ENCODE measurements at places on chromosomes 4 and X.

GRCh38 chrX:27797575-27797974, 10.2 kb upstream of the MAGEB10 start:
- no peak for DNase-seq

- no peak for DNase-seq
Measured at GRCh38 chr4:126937342-126937741, 695.4 kb upstream of the INTU start.

DNA sequence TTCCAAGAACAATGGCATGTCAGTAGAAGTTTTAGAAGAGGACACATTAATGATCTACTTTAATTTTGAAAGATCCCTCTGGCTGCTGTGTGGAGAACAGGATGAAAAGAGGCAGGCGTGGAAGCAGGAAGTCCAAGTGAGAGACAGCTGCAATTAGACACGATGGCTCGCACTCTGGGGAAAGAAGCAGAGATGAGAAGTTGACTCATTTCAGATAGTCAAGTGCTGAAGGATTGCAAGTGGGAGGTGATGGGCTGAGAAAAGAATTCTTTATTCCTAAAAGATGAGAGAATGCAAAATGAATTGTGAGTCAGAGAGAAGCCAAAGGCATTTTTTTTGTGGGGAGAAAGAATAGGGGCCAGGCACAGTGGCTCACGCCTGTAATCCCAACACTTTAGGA, 16.5 kb downstream of the RXFP1 start:
- no peak for DNase-seq

- DNase-seq: no peak
Measured at GRCh38 chrX:131907488-131908314, 115.4 kb upstream of the STK26 start.

- DNase-seq: no peak
Measured at GRCh38 chr4:74062953-74063352, 24.5 kb upstream of the CXCL3 start.

GRCh38 chr4:150423503-150423902, 158.4 kb upstream of the MAB21L2 start:
- no peak for DNase-seq

DNA sequence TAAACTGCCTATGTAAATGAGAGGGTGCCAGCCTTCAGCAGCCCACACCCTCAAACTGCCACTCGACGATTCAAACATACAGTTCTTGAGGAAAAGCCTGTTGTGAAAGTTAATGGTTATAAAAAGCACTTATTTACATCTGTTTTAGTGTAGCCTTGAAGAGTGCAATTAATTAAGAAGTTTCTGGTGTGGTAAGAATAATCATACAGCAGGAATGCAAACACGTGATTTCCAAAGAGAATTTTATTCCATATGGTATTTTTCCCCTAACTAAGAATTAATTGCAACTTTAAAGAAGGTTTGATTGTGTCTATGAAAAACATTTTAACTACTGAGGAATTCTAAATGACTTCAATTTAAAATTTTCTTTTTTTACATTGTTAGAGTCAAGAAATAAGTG, 176.3 kb upstream of the PITX2 start:
- DNase-seq: no peak

GRCh38 chr4:48431401-48431800, 51.7 kb upstream of the SLC10A4 start:
- no peak for DNase-seq

GRCh38 chr4:2902126-2902525, 58.5 kb downstream of the ADD1 start:
- DNase-seq: no peak

- DNase-seq: peak; percentile 31
Measured at GRCh38 chr4:38310446-38311043, 350.3 kb downstream of the PTTG2 start.

DNA sequence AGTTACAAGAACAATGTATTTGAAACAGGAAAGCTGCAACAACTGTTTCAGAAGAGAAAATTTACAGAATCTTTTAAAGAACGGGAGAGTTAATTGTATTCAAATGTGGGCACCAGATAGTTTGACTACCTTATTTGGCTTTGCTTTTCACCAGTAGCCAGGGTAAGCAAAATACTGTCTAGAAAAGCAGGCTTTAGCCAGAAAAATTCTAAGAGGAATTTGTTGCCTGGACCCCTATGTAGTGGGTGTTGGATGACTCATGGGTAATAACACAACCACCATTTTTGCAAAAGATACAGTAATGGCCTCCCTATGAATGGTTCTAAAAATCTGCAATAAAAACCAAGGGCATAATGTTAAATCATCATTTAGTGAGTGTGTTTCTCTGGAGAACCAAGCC, 233.4 kb upstream of the ANXA3 start:
- no peak for DNase-seq

DNA sequence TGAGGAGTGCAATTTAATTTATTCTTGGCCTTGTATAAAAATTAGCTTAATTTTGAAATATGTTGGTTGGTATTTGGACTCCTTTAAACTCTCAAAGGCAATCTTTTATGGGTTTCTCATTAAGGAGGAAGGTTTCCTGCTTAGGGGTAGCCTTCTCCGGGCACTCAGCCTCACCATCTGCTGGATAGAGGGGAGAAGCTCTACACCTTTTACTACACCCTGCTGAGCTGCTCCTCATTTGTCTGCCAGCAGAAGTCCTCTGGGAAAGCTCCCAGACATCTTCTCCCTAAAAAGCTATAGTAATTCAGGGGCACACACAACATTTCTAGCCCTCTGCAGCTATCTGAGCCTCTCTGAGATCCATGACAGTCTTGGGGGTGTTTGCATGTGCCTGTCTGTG, 179.1 kb downstream of the SOWAHB start:
- DNase-seq: no peak

GRCh38 chrX:149937871-149938426, 342 bp downstream of the EOLA2 start:
- no peak for DNase-seq

GRCh38 chr4:14958436-14958835, 43.8 kb upstream of the CPEB2 start:
- no peak for DNase-seq

- no peak for DNase-seq
Measured at GRCh38 chr4:81606801-81607501, 135.2 kb upstream of the RASGEF1B start.

DNA sequence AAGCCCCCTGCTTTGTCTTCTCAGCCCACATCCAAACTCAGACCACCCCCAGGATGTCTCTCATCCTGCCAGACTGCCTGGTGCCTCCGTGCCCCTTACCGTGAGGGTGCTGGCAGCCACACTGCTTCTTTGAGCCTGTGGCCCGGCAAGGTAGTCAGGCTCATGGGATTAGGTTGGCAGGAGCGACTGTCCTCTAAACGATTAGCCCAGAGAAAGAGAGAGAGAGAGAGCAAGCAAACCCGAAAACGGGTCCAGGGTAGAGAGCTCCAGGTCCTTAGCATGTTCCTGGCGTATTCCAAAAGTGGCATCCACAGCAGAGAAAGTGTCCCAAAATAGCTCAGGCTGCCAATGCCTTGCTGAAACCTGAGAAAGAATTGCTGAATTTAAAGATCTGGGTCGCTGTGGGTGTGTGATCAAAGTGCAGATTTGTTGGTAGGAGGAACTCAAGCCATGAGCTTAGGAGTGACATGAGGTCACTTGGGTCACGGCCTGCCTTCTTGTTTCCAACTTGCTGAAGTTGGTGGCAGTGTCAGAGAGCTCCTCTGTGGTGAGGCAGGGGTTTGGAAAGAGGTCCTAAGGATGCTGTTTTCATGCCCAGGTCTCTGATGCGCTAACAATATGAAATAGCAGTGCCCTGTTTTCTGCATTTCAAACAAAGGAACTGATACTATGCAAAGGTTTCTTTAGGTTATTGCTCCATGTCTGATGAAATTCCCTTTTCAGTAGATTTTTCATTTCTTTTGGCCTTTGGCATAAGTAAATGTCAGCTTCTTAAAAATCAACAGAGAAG, 81.6 kb downstream of the RTL9 start:
- no peak for DNase-seq

- DNase-seq: no peak
Measured at GRCh38 chrX:145881175-145881995, 63.8 kb downstream of the SLITRK2 start.

DNA sequence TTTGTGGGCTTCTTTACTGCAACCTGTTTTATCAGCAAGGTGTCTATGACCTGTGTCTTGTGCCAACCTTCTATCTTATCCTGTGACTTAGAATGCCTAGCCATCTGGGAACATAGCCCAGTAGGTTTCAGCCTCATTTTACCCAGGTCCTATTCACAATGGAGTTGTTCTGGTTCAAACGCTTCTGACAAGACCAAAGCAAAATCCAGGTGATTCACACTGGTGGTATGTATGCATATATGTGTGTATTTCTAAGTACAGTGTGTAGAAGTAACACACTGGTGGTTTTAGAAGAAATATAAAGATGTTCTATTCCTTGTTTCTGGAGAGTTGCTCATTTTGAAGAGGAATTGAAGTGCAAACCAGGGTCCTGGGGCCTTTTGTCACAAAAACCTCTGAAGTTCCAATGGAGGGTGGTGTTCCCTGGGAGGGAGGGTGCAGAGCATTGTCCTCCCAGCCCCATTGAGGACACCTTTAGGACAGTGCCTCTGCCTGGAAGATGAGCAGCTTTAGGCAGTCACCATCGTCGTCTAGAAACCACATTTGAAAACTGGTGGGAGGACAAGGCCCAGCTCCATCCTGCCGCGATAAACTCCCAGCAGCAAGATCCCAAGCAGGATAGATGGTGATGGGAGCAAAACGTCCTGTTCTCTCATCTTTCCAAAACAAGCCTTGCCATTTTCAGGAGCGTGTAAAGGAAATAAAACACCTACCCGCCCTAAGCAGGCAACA, 191.4 kb downstream of the TSPAN5 start:
- DNase-seq: no peak

- DNase-seq: no peak
Measured at GRCh38 chr4:174018236-174018635, 265.2 kb downstream of the FBXO8 start.

- DNase-seq: no peak
Measured at GRCh38 chr4:166318810-166319525, 445.9 kb downstream of the TLL1 start.

DNA sequence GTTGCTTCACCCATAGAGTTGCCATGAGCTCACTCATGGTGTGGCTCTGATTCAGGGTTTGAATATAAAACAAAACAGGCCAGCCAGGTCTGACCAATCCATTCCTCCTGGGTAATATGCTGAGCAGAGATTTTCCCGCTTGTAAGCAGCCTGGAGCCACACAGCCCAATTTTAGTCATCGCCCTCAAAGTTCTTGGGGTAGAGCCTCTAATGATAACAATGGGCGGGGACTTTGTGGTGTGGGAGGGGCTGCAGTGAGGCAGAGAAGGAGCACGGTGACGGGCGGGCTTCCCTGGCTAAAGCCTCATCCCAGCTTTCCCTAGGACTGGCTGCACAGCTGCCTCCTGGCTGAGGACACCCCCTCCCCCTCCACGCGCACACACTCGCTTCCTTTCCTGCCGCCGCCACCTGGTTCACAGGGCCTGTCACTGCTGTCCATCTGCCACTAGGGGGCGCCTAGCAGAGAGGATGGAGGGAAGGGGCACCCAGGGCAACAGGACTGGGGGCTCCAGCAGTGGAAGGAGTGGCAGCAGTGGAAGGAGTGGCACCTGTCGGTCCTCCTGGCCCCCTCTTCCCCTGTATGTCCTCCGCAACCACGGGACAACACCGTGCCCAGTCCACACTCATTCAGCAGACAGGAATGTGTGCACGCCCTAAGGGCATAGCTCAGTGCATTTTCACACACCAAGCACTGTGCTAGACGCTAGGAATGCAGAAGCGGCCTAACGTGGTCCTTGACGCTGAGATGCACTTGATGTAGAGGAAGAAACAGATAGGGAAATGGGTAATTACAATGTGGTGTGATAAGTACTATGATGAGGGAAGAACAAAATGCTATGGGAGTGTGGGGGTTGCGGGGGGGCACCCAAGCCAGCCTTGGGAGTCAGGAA, 26.8 kb downstream of the PRPS1 start:
- peak; percentile 43 for DNase-seq

GRCh38 chr4:27084685-27085361, 224.2 kb downstream of the STIM2 start:
- no peak for DNase-seq

- no peak for DNase-seq
Measured at GRCh38 chr4:42816880-42817400, 75.6 kb upstream of the GRXCR1 start.

GRCh38 chr4:7415927-7416686, 18.6 kb downstream of the PSAPL1 start:
- DNase-seq: no peak

- DNase-seq: no peak
Measured at GRCh38 chrX:20481632-20482031, 214.9 kb upstream of the RPS6KA3 start.

DNA sequence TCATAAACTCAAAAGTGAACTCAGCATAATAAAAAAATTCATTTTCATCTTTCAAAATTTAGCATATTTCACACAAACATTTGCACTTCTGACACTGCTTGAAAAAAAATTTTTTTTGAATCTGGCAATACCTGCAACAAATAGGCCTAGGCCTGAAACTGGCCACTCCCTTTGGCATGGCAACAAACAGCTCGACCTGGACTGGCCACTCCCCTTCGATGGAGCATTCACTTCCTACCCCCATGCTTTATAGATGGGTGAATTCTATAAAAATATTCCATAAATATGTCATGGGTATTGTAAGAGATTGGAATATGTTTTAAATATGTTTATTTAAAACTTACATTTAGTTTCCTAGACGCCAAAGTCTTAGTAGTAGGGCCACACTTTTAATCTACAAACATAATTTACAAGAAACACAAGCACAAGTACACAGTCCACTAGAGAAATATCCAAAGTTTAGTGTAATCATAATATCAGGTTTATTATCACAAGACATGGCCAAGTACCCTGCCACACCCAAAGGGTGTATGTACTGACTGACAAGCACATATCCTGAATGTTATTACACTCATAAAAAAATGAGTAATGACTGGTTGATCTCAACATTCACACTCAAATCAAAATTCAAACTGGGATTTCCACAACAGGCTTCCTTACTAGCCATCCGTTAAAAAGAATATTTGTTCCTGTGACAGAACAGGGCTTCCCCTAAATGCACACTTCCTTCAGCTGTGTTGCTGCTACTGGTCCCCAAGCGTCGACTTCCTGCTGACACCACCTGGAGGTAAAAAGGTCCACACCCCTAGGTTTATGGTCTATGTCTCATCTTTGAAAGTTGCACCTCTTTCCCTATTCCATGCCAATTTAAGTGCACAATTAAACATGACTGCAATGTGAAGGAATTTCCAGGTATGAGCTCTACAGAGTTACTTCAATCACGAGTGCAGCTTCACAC, 271.5 kb downstream of the NR3C2 start:
- no peak for DNase-seq

DNA sequence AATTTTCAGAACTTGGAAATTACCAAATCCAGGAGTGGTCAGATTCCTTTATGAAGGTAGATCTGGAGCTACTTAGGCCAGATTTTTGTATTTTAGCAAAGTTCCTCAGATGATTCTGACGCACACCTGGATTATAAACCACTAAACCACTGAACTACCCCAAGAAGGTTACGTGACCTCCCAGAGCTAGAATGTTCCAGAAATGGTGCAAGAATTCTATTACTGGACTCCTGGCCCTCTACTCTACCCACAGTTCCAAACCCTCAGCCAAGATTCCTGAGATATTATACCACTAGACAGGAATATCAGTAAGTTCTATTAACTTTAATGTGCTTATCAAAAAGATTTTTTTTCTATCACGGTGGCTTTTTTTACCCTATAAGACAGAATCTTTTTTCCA, 67.1 kb downstream of the ABCG2 start:
- no peak for DNase-seq

- DNase-seq: no peak
Measured at GRCh38 chr4:181647396-181648147, 595.6 kb upstream of the TENM3 start.

GRCh38 chrX:109776432-109776831, 43.4 kb upstream of the ACSL4 start:
- DNase-seq: no peak

GRCh38 chrX:68832516-68833447, 4.0 kb downstream of the EFNB1 start:
- DNase-seq: no peak
